ENCODE measurements at places on chromosomes 2 and 18. TPM values are rescaled to one million over a fixed set of nuclear protein-coding genes. Genes with fewer than 3 reads are reported as not detected.

The RAD51AP2 gene
- total RNA-seq, result not detected

DNA sequence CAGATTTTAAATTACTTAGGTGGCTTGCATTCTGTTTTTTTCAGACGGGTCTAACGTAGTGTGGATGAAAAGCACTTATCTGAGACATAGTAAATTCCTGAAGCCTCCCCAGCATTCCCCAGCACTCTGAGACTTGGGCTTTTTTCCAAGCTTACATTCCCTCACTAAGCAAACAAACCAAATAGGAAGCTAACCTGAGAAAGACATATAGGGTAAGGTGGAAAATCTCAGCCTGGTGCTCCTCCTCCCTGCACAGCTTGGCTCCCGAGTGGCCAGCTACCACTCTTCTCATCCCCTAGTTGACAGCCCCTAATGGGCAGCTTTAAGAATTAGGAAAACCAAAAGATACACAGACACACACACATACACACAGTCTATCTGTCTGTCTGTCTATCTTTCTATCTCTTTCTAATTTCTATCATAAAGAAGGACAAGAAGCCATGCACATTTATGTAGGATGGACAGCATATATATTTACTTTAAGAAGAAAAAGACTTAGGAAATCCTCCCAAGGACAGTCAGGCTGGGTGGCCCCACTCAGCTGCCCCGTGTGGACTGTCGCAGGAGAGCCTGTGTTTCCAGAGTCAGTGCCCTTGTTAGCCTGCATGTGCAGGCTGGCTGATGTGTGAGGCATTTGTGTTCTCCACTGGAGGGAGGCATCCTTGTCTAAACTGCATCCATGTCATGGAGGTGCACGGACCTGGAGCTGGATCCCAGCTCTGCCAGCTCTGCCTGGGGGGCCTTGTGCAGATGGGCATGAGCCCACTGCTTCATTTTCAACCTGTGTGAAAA lies 8.2 kb downstream of the CNNM3 start:
- H3K27me3 ChIP-seq, result no peaks in the 10 kb centered on the region
- H3K4me1 ChIP-seq, result peaks cover 25% of the 10 kb centered on the region
- no peak overlapping the region for H3K4me3 ChIP-seq
- H3K36me3 ChIP-seq, result peaks cover 18% of the 10 kb centered on the region

DNA sequence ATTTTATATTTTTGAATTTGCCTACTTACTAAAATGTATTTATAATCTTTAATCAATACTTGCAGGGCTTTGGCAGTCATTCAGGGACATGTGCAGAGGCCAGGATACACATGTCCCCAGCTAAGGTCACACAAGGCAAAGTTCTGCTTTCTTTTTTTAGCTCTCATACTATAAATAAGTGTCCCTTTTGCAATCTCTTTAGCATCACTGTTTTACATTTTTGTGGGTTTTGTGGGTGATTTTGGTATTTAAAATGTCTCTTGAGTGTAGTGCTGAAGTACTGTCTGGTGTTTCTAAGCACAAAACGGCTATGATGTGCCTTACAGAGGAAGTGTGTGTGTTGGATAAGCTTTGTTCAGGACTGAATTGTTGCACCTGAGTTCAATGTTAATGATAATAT lies 309.0 kb upstream of the GULP1 start:
- no peaks in the 10 kb centered on the region for H3K27me3 ChIP-seq
- H3K27ac ChIP-seq, result no peak overlapping the region
- H3K4me1 ChIP-seq, result no peaks in the 10 kb centered on the region
- H3K4me3 ChIP-seq, result no peak overlapping the region
- DNase-seq, result no peak
- H3K36me3 ChIP-seq, result no peaks in the 10 kb centered on the region

The IL1R2 gene
- total RNA-seq, result 0.34 TPM

GRCh38 chr2:236498369-236498768 lies 71.3 kb upstream of the ACKR3 start:
- no peak overlapping the region for H3K4me3 ChIP-seq
- no peak overlapping the region for H3K27ac ChIP-seq
- peak; percentile 24 for DNase-seq
- peaks cover 33% of the 10 kb centered on the region for H3K27me3 ChIP-seq
- no peaks in the 10 kb centered on the region for H3K36me3 ChIP-seq

GRCh38 chr2:159064446-159065301 lies 96.2 kb downstream of the TANC1 start:
- H3K27me3 ChIP-seq, result no peaks in the 10 kb centered on the region
- H3K36me3 ChIP-seq, result peaks cover 2% of the 10 kb centered on the region
- H3K4me1 ChIP-seq, result peaks cover 33% of the 10 kb centered on the region
- peak; percentile 21 for DNase-seq
- H3K27ac ChIP-seq, result peak overlapping the region; percentile 68
- H3K4me3 ChIP-seq, result peak overlapping the region; percentile 23

DNA sequence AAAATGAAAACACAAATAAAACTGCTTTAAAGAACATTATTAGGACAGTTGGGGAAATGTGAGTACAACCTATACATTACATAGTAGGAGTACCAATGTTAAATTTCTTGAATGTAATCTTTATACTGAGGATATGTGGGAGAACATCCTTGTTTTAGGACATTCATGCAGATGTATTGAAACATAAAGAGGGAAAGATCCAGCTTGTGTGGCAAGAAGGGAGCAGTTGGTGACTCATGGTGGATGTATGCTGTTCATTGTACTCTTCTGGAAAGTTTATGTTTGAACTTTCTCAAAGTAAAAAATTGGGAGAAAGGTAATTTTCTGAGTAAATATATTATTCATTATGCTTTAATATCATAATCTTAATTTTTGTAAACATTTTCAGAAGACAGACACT lies 132.1 kb upstream of the DLGAP1 start:
- peaks cover 12% of the 10 kb centered on the region for H3K36me3 ChIP-seq
- H3K4me1 ChIP-seq, result peaks cover 38% of the 10 kb centered on the region
- H3K4me3 ChIP-seq, result peak overlapping the region; percentile 63
- H3K27me3 ChIP-seq, result no peaks in the 10 kb centered on the region
- H3K27ac ChIP-seq, result peak overlapping the region; percentile 100

The KIF5C gene
- total RNA-seq, result 2.9 TPM

The GPBAR1 gene
- 1.1 TPM for total RNA-seq

The MERTK gene
- total RNA-seq, result 2.1 TPM

GRCh38 chr2:40439473-40439872 lies 12.4 kb downstream of the SLC8A1 start:
- no peaks in the 10 kb centered on the region for H3K27me3 ChIP-seq
- DNase-seq, result no peak
- no peak overlapping the region for H3K27ac ChIP-seq
- no peak overlapping the region for H3K4me3 ChIP-seq
- H3K4me1 ChIP-seq, result peaks cover 6% of the 10 kb centered on the region
- H3K36me3 ChIP-seq, result no peaks in the 10 kb centered on the region

GRCh38 chr2:24877646-24878045 lies 42.4 kb downstream of the ADCY3 start:
- H3K27me3 ChIP-seq, result no peaks in the 10 kb centered on the region
- H3K36me3 ChIP-seq, result no peaks in the 10 kb centered on the region
- no peak overlapping the region for H3K27ac ChIP-seq
- no peak overlapping the region for H3K4me3 ChIP-seq
- DNase-seq, result no peak

GRCh38 chr18:79227621-79228020 lies 158.4 kb downstream of the ATP9B start:
- no peak for DNase-seq
- H3K27ac ChIP-seq, result no peak overlapping the region
- H3K27me3 ChIP-seq, result no peaks in the 10 kb centered on the region
- no peak overlapping the region for H3K4me3 ChIP-seq
- no peaks in the 10 kb centered on the region for H3K36me3 ChIP-seq

GRCh38 chr2:197626965-197627625 lies 48.3 kb downstream of the RFTN2 start:
- no peaks in the 10 kb centered on the region for H3K36me3 ChIP-seq
- H3K27me3 ChIP-seq, result no peaks in the 10 kb centered on the region
- H3K4me1 ChIP-seq, result no peaks in the 10 kb centered on the region
- H3K4me3 ChIP-seq, result no peak overlapping the region
- DNase-seq, result no peak

DNA sequence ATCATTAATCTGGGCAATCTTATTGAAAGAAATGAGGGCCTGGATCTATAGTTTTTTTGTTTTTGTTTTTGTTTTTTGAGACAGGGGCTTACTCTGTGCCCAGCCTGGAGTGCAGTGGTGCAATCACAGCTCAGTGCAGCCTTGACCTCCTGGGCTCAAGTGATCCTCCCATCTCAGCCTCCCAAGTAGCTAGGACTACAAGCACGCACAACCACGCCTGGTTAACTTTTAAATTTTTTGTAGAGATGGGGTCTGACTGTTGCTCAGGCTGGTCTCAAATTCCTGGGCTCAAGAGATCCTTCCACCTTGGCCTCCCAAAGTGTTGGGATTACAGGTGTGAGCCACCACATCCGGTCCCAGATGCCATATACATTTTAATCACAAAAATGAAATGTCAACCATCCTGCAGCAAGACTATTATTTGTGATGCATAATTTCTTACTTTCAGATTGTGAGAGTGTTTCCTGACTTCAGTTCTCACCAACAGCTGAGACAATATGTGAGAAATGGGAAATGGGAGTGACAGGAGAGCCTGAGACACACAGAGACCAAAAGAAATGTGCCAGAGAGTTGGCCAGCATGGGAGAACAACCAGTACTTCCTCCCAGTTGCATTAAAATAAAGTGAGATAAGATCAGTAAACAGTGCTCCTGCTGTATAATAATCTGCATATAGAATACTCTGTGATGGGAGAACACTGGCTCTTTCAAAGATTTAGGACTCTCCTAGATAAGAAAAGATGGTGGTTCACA lies 87.6 kb downstream of the METTL8 start:
- H3K36me3 ChIP-seq, result no peaks in the 10 kb centered on the region
- no peak for DNase-seq
- H3K27ac ChIP-seq, result no peak overlapping the region
- H3K4me1 ChIP-seq, result peaks cover 26% of the 10 kb centered on the region
- H3K27me3 ChIP-seq, result no peaks in the 10 kb centered on the region
- no peak overlapping the region for H3K4me3 ChIP-seq

- peak overlapping the region; percentile 66 for H3K27ac ChIP-seq
- DNase-seq, result peak; percentile 16
- no peaks in the 10 kb centered on the region for H3K27me3 ChIP-seq
- peaks cover 37% of the 10 kb centered on the region for H3K4me1 ChIP-seq
Measured at GRCh38 chr2:61177727-61178549, 15.9 kb downstream of the C2orf74 start.

The ARHGEF4 gene
- 5.9 TPM for total RNA-seq

The ANKRD30BL gene
- total RNA-seq, result not detected

The RSAD2 gene
- 37.2 TPM for total RNA-seq
